ENCODE measurements at places on chromosomes 11 and 22. TPM values are rescaled to one million over a fixed set of nuclear protein-coding genes. Genes with fewer than 3 reads are reported as not detected.

LGR4 gene
- total RNA-seq, result 15.8 TPM

BTG4 gene
- not detected for total RNA-seq

DNA sequence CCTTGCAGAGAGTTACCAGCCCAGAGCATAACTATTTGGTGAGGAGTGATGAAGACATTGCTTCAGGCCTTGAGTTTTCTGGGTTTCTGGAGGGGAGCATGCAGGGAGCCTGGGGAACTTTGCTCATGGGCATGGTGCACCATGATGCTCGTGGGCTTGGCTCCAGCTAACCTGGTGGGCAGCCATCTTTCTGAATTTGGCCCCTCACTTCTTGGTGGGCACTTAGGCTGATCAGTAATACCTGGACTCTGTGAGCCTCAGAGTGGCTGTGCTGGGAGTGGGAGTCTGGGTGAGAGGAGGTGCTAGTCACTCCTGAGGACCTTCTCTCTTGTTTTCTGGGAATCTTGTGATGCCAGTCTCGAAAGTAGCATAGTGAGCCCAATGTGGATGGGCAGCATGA is 30.6 kb downstream of the AMPD3 start:
- DNase-seq, result no peak

GRCh38 chr11:126034933-126035425 is 27.7 kb downstream of the CDON start:
- DNase-seq, result no peak

DNA sequence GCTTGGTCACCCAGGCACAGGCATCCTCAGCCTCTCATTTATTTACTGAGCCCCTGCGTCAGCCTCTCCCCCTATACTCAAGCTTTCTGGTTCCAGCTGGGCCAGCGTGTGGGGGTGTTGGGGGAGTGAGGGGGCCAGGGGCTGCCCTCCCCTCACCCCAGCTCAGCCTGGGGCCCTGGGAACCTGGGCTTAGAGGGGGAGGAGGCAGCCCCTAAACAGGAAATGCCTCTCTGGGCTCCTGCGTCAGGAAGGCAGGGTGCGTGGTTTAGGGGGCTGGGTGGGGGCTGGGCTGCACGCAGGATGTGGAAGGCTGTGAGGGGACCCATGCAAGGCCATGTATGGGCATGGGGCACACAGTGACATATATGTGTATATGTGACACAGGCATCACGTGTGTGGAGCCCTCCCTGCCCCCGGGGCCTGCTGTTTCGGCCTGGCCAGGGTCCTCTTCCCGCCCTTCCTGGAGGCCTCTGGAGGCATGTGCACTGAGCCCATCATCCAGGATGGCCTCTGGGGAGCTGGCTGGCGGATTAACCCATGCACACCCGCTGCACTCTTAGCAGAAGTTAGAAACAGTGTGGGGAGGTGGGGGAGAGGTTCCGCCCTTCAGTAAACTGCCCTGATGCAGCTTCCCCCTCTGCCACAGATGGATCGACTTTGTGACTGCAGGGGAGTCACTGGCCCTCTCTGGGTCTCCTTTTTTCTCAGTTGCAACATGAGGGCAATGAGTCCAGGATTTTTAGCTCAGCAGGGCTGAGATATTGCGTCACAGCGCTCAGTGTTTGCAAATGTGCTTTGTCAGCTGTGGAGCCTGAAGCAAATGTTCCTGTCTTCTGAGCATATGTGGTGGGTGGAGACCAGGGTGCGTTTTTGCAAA is 1.1 kb upstream of the CD248 start:
- DNase-seq, result peak; percentile 63
